T-helper 1 cell (primary cell): ENCODE measurements at places on chromosomes 6 and 20.

DNA sequence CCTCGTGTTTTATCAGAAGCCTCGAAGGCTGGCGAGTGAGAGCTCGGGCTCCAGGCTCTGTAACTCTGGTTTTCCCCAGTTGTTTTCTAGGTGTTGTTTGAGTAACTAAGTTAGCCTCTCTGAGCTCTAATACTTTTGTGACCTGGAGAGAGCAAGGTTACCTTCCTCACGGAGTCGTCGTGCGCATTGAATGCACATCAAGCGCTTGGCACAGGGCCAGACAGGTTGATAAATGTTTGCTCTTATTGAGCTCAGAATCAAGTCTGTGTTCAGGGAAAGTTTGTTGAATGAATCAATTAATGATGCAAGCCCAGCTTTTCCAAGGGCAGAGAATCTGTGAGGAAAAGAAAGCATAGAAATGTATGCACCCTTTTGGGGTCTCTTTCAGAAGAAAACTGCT is 33.5 kb downstream of the EDN3 start:
- no peak for DNase-seq

- no peak for DNase-seq
These were observed 538.3 kb upstream of the BTBD3 start for GRCh38 chr20:11379257-11380011.

DNA sequence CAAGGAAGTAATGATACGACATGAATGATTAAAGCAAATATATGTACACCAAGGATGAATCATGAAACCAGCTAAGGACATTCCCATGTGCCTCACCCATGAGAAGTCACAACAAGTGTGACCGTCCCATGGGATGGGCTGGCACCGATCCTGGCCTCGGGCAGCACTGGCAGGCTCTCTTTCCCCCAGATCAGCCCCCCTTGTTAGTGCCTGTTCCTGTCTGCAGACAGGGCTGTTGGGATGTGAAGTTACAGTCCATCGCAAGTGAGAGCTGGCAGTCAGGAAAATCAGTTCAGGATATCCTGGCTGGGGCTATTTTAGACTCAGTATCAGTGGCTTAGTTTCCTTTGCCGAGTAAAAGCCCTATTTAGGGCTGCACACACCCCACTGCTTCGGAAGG is 129.2 kb upstream of the SNX9 start:
- DNase-seq, result no peak

DNA sequence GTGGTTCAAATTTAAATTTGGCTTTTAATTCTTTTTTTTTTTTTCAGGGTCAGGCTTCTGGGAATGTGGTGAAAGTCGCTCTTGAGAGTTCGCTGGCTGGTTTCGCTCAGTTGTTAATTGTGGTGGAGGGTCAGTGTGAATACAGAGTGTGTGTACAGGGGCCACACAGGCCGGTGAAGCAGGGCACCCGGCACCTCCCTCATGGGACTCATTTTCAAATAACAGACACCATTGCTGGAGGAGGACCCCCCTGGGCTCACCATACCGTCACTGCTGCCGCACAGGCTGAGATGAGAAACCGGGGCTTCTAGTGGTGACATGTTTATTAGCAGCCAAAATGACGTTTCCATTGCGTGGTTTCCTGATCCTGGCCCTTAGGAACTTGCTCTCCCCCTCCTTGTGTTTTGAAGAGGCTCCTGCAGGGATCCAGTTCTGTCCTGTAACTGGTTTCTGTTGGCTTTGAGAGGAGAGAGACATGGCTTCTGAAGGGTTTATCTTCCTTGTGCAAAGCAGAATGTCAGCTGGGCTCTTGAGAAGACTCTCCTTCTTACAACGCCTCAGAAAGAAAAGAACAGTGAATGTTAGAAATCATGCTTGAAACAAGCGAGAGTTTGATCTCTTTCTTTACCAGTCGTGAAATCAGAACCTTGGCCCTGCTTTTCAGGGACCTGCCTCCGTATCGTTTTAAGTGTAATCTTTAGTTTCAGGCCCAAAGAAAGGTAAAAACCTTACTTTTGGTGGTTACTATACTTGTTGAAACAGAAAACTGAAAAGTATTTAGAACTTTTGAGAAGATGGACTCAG is 37.8 kb downstream of the DUSP22 start:
- no peak for DNase-seq

GRCh38 chr6:42227173-42227850 is 9.7 kb upstream of the MRPS10 start:
- no peak for DNase-seq

GRCh38 chr6:127459231-127459641 is at the start of gene KIAA0408:
Gene KIAA0408, minus strand, starts transcription at chr6:127459389. Its CDS starts 5,408 bp downstream, at chr6:127453981.
- DNase-seq, result no peak

- no peak for DNase-seq
These were observed 68.8 kb upstream of the IYD start for GRCh38 chr6:150299873-150300485.
